Activated CD4-positive, alpha-beta memory T cell treated with anti-CD3 and anti-CD28 coated beads, Interleukin-2, amount 10 ng/mL, durations not matched to agents 7 days and 5 days (primary cell): ENCODE measurements at places on chromosomes 2 and 18. TPM values are rescaled to one million over a fixed set of nuclear protein-coding genes. Genes with fewer than 3 reads are reported as not detected.

DNA sequence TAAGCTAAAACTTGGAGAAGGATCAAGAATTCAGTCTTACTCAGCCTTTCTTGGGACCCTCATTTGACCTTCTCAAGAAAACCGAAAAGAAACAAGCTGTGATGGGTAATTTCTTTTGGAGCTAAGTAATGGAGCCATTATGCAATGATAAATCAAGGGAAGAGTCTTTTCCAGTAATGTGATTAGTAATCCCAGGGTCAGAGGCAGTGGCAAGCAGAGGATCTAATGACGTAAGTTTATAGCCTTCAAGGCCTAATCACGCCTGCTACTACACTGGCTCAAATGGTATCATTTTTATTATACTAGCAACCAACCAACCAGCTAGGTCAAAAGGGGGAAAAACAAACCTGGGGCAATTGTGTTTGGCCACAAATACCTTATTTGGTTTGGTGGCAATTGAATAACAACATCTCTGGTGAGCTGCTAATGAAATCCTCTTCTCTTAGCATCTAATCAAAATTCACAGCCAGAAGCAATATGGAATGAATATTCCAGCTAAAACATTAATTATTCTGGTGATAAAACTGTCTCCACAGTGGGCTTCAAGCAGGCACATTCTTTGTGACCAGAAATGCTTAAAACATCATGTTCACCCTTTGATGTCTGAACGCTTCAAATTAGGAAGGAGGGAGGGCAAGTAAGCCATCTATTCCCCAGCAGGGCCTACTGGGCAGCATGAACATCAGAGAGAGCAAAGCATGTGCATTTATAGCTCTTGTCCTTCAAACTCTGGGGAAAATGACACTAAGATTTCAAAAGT, 114.9 kb upstream of the SULT1C3 start:
- DNase-seq = no peak

- peak; percentile 32 for DNase-seq
Observed at GRCh38 chr2:236177967-236178889, 10.0 kb upstream of the GBX2 start.

GRCh38 chr18:8662560-8663255, 42.6 kb upstream of the MTCL1 start:
- no peak for DNase-seq

- DNase-seq = no peak
Observed at GRCh38 chr18:11653521-11653920, 35.5 kb upstream of the GNAL start.

- DNase-seq = peak; percentile 66
Observed at GRCh38 chr2:72859831-72860262, 27.4 kb upstream of the SPR start.

The VWA3B gene
- total RNA-seq = not detected

The ABCG8 gene
- not detected for total RNA-seq
